Myometrial cell (primary cell): ENCODE measurements at places on chromosomes 6 and 20. TPM values are rescaled to one million over a fixed set of nuclear protein-coding genes. Genes with fewer than 3 reads are reported as not detected.

Gene DOP1A
- total RNA-seq: 7.8 and 11.7 TPM in 2 replicates

Gene NOX3
- not detected in 2 replicates for total RNA-seq

Gene TRDN
- not detected in 2 replicates for total RNA-seq

Gene DTD1
- total RNA-seq: 96.6 and 130 TPM in 2 replicates

Gene KIAA1755
- 2.8 and 3.5 TPM in 2 replicates for total RNA-seq

Gene TDP2
- total RNA-seq: 26.2 TPM in 2 replicates

Gene TRIM15
- not detected in 2 replicates for total RNA-seq

Gene KAT14
- 4.3 and 6.6 TPM in 2 replicates for total RNA-seq

Gene CCHCR1
- total RNA-seq: 23.4 and 32.3 TPM in 2 replicates

Gene ELMO2
- total RNA-seq: 32.3 and 49.6 TPM in 2 replicates

Gene ENPP1
- 5.5 and 6.7 TPM in 2 replicates for total RNA-seq

Gene OR2B6
- total RNA-seq: not detected in 2 replicates

Gene HLA-F
- 4.6 and 12.6 TPM in 2 replicates for total RNA-seq

Gene DEFB118
- not detected in 2 replicates for total RNA-seq

Gene POM121L2
- not detected in 2 replicates for total RNA-seq

Gene C20orf141
- not detected in 2 replicates for total RNA-seq

Gene ATG5
- 28.9 and 31.4 TPM in 2 replicates for total RNA-seq

Gene CST1
- not detected in 2 replicates for total RNA-seq

Gene STMND1
- not detected in 2 replicates for total RNA-seq

Gene PACRG
- total RNA-seq: not detected in 2 replicates
